ENCODE measurements at places on chromosomes 2 and 18. TPM values are rescaled to one million over a fixed set of nuclear protein-coding genes. Genes with fewer than 3 reads are reported as not detected.

DNA sequence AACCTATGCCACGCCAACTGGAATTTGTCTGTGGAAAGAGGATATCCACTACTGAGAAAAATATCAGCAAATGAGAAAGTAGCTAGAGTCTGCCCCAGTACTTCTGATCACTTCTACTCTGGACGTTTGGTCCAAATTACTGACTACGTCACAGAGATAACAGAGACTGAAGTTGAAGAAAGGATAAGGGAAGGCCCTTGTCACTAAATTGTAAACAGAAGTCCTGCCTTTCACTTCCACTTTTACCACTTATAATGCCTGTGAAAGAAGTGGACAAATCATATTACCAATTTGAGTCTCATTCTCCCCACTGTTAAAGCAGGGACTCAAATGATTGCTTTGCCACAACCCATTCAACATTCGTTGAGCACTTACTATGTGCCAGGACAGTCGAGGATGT lies 173.9 kb upstream of the ERBB4 start:
- no peak for DNase-seq

GRCh38 chr2:210162466-210163124 lies 8.6 kb downstream of the KANSL1L start:
- no peak for DNase-seq

DNA sequence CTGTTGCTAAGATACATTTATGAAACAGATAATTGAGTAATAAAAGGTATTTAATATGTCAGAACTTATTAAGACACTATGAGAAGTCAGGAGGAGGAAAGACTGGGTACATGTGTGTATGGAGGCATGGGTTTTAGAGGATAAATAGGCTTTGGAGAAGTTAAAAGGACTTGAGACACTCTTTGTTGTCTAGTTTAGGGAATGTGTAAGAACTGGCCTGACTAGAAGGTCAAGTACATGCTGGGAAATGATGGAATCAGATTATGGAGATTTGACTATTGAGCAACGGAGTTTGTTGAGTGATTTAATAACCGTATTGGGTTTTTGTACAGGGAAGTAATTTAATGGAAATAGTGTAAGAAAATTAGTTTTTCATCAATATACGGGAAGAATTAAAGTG lies 28.2 kb upstream of the SPDYA start:
- DNase-seq: no peak

GRCh38 chr2:10035633-10036032 lies 7.7 kb upstream of the KLF11 start:
- no peak for DNase-seq

- no peak for DNase-seq
Observed at GRCh38 chr18:36120297-36120696, 8.8 kb downstream of the SLC39A6 start.

DNA sequence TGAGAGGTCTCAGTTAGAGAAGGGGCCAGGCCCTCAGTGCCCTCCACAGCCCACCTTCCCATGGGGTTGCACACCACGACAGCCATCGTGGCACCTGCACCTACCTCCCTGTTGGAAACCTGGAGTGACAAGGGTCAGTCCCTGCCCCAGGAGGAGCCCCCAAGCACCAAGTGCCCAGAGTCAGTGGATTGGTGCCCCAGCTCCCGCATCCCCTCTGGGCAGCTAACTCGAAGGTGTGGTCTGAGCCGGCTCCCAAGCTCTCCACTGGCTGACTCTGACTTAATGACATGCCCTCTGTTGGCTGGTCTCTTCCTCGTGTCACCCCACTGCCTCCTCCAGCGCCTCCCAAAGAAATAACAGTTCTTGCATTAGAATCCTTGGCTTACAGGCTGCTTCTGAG lies 116.4 kb downstream of the NDUFA10 start:
- no peak for DNase-seq

GRCh38 chr18:45316127-45316526 lies 299.1 kb upstream of the SLC14A2 start:
- DNase-seq: no peak

DNA sequence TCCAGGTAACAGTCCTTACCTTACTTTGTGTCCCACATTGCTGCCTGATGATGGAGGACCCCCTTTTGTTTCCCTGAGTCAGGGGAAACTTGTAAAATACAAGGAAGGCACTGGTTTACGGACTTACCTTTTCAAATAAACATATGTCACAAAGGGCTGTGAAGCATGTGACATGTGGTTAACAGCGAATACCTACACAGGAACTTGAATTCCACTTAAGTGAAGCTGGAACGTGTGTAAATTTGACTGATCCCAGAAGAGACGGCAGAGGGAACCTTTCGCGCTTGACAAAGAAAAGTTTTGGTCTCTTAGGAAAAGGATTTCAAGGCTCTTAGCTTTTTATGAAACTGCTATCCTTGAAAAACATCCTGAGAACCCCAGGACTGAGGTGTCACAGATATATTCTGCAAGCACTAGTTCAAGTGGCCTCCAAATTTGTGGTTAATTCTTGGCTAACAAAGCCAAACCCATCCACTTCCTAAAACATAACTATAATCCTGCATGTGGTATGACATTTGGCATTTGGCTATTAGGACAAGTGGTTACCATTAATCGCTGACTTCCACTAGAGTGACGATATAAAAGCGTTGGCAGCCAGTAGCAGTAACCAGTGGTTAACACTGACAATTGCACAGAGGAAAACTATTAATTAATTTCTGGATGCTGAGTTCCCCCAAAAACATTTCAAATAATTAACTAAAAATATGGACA lies 55.6 kb downstream of the ITGB6 start:
- DNase-seq: no peak

GRCh38 chr18:56508370-56509036 lies 129.9 kb downstream of the TXNL1 start:
- no peak for DNase-seq

The GALNT14 gene
- not detected for total RNA-seq

The C2orf80 gene
- not detected for total RNA-seq

The COMMD1 gene
- 21.4 TPM for total RNA-seq

The CLEC4F gene
- total RNA-seq: not detected
